RWPE1 (cell line): ENCODE measurements at places on chromosomes 3 and 15.

DNA sequence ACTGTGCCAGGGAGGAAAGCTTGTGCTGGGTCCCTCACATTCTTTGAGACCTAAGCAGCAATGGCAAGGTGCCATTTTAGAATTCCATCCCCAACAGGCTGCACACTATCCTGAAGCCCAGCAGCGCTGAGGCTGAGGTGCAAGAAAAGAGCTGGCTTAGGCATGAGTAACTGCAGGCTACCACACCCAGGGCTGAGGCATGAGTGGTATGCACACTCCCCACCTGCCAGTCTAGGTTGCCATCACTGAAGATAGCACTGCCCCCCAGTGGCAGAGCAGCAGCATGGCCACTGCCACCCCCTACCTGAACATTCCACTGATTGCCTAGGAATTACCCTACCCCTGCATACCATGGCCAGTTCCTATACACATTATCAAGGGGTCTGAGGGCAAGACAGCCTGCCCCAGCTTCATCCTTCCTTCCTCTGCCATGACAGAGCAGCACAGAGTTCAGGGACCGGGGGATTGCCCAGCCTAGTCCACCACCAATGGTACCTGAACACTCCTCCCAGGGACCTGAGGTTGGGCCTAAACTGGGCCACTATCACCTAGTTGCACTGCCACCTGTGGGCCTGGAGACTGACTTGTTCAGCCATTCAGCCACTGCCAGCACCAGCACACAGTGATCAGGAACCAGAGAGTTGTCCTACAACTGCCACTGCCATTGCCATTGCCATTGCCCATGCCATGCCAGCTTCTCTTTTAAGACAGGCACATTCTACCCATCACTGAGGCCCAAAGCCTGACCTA is 129.8 kb downstream of the SATB1 start:
- peak; percentile 81 for DNase-seq

GRCh38 chr3:59726279-59726678 is 676.5 kb upstream of the CFAP20DC start:
- peak; percentile 4 for DNase-seq

DNA sequence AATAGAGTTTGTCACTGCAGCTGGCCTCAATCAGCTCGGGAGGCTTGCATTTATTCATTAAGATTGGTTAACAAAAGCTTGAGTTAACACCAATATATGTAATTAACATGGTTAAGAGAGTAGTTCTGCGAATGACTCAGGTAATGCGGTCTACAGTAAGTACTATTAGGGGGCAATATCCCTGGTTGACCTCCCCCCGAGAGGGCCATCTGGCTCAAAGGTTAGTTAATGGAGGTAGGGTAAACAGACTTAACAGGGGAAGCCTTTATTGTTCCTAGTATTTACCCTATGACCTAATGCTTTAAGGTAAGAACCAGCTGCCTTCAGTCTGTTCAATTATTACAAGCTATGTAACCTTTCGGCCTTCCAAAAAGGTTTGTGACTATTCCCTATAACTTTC is 403.3 kb upstream of the SGO1 start:
- DNase-seq, result no peak

DNA sequence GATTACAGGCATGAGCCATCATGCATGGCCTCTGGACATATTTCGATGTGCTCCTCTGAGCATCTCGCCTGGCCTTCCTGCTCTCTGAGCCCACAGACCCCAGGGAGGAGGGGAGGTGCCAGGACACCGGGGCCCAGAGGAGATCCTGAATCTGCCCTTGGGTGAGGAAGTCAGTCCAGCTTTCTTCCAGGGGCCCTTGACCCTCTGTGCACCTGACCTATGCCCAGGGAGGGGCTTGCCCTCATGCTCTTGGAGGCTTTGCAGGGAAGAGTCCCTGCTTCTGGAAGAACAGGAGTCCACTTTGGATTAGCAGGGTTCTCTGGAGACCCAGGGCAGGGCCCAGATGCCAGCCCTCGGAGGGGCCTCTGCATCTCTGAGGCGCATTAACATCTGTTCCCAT is 1.4 kb downstream of the ACSBG1 start:
- no peak for DNase-seq

GRCh38 chr15:97876281-97876675 is 84.2 kb upstream of the ARRDC4 start:
- DNase-seq, result no peak

DNA sequence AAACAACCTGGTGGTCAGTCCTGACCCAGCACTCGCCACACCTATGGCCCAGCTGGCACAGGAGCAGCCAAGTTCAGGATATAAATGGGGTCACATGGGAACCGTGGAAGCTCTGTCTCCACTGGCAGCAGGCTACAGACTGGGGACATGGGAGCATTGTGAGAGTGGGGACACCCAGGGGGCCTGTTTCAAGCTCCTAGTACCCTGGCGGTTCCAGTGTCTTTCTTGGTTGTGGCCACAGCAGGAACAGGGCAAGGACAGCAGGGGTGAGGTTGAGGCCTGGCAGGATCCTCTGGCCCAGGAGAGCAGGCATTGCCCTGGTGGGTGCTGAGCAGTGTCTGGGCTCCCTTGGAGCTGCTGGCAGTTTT is 1.9 kb downstream of the CSK start:
- no peak for DNase-seq

DNA sequence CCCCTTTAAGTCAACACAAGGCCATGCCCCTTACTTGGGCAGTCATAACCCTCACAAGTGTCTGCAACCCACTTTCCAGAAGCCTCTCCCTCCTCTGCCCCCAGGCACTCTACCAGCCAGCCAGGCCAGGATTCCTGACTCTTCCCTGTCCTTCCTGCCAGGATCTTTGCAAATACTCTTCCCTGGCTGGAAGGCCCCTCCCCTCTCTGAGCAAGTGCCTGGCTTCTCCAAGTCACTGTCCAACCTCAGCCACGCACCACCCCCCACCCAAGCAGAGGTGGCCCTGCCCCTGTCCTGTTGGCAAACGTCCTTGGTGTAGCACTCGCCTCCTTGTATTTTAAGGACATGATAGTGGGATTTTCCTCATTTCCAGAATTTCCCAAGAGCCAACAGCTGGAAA is 54.7 kb upstream of the USP3 start:
- peak; percentile 28 for DNase-seq

GRCh38 chr3:128606094-128606493 is 44.5 kb downstream of the RPN1 start:
- no peak for DNase-seq

DNA sequence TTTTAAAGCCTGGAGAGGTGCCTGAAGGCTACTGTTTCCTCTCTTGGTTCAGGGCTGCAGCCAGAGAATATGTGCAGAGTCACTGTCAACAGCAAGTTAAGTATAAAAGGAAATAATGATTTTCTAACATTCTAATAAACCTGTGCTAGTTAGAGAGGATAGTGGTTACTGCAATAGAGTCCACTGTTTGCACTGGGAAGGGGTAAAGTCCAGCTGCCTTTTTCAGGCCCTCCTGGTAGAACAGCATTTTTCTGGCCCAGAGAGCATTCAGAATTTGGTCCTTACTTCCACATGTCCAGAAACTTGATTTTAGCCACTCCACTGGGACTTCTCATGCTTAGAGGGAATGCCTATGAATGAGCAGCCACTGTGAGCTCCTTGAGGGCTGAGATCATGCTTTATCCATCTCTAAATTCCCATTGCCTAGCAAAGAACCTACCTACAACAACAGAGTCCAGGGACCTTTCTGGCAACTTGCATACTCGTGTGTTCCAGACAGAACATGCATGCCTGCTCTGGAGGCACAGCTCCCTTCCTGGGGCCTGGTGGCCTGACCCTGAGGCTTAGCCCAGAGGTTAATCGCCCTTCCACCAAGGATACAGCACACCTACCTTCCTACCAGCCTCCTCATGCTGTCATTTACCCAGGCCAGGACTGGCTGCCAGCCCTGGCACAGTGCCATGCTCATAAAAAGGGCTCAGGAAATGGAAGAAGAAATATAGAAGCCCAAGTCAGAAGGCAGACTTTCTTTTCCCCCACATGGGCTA is 50.3 kb upstream of the ATP13A3 start:
- DNase-seq, result peak; percentile 44

DNA sequence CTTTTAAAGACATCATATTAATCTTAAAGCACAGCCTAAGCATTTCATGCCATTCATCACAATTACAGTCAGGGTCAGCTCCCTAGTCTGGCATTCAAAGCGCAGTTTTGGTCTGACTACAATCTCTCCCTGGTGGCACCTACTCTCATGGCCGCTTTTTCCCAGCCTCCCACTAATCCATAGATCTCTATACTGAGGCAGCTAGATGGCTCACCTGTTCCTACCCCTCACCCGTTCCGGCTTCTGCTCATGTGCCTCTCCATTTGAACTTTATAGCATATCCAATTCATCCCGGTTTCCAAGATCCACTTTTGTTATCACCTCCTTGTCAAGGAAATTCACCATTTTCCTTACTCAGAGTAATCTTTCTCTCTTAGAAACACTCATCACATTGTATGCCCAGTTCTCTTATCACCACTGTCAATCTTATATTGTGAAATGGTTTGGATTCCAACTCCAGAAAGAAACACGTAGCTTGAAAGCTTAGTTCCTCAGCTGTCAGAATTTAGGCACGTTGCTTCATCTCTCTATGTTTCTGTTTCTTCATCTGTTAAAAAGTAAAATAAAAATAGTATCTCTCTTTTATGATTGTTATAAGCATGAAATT is 220.0 kb upstream of the UBE2E2 start:
- no peak for DNase-seq

DNA sequence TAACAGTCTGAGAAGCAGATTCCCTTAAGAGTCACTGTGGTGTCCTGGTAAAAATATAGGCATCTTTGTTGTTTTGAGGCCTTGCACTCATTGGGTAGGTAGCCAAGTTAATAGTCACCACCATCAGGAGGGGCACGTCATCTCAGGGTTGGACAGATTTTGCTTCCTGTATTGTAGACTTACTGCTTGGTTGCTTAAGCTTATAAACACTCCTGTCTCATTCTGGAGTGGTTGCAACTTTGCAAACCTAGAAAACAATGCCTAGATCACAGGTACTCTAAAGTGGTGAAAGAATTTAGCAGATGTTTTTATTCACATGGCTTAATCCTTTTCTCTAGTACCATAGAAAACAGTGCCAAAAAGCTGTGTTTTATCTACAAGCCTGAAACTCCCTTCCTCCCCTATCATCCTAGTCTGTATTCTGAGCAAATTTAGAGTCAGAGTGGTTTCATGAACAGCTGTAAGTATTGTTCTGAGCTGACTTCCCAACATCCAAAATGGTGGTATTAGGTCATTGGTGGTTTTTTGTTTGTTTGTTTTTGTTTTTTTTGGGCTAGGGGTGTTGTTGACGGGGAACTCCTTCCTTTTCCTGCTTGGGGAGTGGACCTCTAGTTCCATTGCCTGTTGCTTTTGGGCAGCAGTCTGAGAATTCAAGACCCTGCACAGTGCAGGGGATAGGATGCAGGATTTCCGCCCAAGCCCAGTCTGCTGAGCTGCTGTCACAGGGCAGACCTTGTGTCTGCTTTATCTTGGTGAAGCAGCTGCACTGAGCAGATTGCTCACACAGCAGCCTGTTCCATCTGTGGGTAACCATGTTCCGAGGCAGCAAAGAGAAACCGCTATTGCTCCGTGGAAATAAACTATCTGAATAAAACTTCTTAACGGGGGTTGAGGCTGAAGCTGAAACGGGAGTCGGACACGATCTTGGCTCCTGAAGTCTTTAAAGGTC is 202.0 kb downstream of the AKAP13 start:
- no peak for DNase-seq

DNA sequence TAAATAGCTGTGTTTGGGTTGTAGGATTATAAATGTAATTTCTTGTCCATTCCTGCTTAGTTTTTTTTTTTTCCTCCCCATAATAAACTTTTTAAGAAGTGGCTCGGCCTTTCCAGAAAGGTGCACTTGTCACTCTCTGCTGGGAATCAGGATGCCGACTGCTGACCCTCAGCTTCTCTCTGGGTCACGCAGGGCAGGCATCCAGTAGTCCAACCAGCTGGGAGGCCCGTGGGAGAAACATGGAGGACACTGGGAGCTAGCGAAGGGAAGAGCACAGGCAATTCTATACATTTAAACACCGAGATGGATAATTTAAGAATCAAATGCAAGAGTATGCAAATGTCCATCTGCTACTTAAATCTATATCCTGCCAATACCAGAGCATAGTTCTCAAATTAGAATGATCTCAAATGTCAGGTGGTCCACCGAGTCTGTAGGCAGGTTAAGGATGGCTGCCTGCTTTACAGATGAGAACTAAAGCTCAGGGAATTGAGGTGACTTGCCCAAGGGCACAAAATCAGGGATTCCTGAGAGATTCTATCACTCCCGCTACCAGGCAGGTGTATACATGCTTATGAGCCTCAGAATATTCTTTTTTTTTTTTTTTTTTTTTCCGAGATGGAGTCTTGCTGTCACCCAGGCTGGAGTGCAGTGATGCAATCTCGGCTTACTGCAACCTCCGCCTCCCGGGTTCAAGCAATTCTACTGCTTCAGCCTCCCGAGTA is 64.5 kb downstream of the DAPK2 start:
- peak; percentile 88 for DNase-seq

- DNase-seq, result no peak
Observed at GRCh38 chr3:114447950-114448479, 154.2 kb downstream of the TIGIT start.

DNA sequence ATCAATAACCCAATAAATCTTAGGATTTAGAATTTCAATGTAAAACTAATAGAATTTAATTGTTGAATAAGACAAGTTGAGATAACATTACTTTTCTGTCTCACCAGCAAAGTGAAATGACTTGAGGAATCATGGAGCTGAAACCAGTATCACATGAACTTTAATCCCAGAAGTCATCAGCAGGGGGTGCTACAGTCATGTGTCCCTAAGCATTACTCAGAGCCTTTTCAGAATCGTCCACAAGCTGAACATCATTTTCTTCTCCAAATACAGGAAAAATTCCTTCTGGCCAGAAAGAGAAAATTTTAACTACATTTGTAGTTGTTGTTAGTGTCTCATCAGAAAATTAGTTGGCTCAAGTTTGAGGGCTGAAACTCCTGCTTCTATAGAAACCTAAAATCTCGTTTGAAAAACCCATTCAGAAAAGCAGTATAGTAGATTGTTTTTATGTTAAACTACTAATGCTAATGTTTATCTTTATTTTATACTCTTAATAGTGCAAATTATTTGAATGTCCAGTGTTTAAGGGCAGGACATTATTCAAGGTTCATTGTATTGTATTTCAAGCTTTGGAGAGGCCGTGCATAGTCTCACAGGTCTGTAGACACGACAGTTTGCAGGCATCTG is 384.1 kb downstream of the PLOD2 start:
- DNase-seq, result peak; percentile 3

GRCh38 chr3:27577504-27577903 is 93.3 kb upstream of the SLC4A7 start:
- no peak for DNase-seq

GRCh38 chr3:185820973-185821758 is 3.7 kb downstream of the IGF2BP2 start:
- peak; percentile 74 for DNase-seq

GRCh38 chr3:42663581-42664437 is 10.3 kb downstream of the ZBTB47 start:
- DNase-seq, result no peak
